ENCODE measurements at places on chromosomes 1 and 21. TPM values are rescaled to one million over a fixed set of nuclear protein-coding genes. Genes with fewer than 3 reads are reported as not detected.

AGT gene
- total RNA-seq: 1.2 TPM

SUSD4 gene
- 3.8 TPM for total RNA-seq

CGN gene
- 223 TPM for total RNA-seq

OR10J1 gene
- total RNA-seq: not detected

C1orf232 gene
- not detected for total RNA-seq

WNT3A gene
- total RNA-seq: 10.6 TPM

DNA sequence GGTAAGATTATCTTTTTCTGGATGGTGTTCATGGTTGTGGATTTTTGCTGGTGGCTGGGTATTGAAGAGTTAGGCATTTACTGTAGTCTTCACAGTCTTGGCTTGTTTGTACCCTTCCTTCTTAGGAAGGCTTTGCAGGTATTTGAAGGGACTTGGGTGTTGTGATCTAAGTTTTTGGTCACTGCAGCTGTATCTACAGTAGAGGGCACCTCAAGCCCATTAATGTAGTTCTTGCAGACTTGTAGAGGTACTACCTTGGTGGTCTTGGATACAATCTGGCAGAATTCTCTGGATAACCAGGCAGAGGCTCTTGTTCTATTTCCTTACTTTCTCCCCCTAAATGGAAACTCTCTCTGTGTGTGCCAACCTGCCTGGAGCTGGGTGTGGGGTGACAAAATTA is 155.8 kb upstream of the BRINP3 start:
- no peak for DNase-seq

- DNase-seq: no peak
Measured at GRCh38 chr1:158203693-158204457, 23.2 kb downstream of the CD1D start.

- DNase-seq: peak; percentile 25
Measured at GRCh38 chr1:65449214-65449823, 28.9 kb downstream of the LEPR start.
